ENCODE measurements at places on chromosomes 5 and 9.

- DNase-seq = no peak
Observed at GRCh38 chr9:131891598-131891997, 151.7 kb upstream of the RAPGEF1 start.

GRCh38 chr5:58999804-59000203, 416.9 kb downstream of the RAB3C start:
- DNase-seq = peak; percentile 93

DNA sequence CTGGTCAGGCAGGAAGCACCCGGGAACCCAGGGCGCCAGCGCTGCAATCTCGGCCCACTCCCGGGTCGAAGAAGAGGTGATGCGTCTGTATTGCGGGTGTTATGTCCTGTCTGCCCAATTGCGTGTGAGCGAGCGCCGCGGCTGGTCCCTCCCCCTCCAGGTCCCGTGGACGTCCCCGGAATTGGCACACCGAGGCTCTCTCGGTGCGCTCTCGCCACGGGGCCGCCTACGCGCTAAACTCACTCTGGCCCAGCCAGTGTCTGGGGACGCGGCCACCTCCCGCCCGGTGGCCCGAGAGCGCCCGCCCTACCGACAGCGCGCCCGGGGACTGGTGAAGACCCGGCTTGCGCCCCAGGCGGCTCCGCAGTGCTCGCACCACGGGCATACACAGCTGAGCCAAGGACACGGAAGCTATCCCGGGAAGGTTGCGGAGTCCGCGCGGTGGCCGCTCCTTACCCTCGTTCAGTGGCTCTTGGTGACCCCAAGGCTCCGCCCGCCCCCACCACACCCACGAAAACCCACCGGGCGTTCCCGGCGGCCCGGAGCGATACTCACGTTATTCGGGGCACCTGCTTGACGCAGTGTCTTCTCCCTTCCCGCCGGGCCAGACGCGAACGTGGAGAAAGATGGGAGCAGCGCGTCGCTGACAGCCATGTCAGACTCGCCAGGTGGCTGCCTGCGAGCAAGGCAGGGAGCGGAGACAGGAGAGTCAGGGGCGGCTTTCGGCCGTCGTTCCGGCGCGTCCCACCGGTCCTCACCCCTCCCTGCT, 1.0 kb downstream of the KLF4 start:
- DNase-seq = peak; percentile 50

DNA sequence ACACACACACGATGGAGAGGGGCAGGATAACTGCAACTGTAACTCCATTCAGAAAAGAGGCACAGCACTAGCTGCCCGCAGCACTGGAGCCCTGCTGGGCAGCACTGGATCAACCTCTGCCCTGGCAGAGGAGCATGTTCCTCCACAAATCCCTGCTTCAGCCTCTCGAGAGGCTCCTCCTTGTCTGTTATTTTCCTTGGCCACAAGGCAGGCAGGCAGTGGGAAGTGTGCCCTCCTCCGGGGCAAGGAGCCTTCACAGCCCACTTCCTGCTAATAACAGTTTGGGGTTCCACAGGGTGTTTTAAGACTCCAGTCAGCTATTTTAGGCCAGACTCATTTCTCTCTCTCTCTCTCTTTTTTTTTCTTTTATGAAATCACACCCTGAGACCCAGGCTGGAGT, 11.8 kb downstream of the FXN start:
- no peak for DNase-seq

GRCh38 chr9:108654566-108654965, 201.2 kb downstream of the ACTL7B start:
- DNase-seq = no peak

- peak; percentile 40 for DNase-seq
Observed at GRCh38 chr5:151757233-151758140, 944 bp downstream of the ATOX1 start.

- peak; percentile 16 for DNase-seq
Observed at GRCh38 chr5:24368115-24368514, 276.7 kb downstream of the CDH10 start.

GRCh38 chr5:10760096-10760920, 726 bp downstream of the DAP start:
- peak; percentile 67 for DNase-seq

GRCh38 chr5:56350597-56351170, 117.6 kb upstream of the ANKRD55 start:
- no peak for DNase-seq

GRCh38 chr9:104899759-104900247, 28.2 kb downstream of the ABCA1 start:
- no peak for DNase-seq

GRCh38 chr9:3331801-3332200, 194.0 kb downstream of the RFX3 start:
- peak; percentile 34 for DNase-seq
